Endothelial cell of coronary artery (primary cell): ENCODE measurements at places on chromosomes 3 and 15. TPM values are rescaled to one million over a fixed set of nuclear protein-coding genes. Genes with fewer than 3 reads are reported as not detected.

GATA2 gene
- total RNA-seq: 8.5 and 12.4 TPM in 2 replicates

GOLGA8A gene
- 8.3 and 33.3 TPM in 2 replicates for total RNA-seq

FAM174B gene
- 0.90 and 2.8 TPM in 2 replicates for total RNA-seq

ZNF80 gene
- not detected in 2 replicates for total RNA-seq

HEG1 gene
- 24.5 and 96.1 TPM in 2 replicates for total RNA-seq

PCCB gene
- total RNA-seq: 46.5 and 51.7 TPM in 2 replicates
